Neural crest cell (in vitro differentiated cells): ENCODE measurements at places on chromosomes 3 and 15.

- DNase-seq, result no peak
These were observed 9.7 kb upstream of the DAG1 start for GRCh38 chr3:49460188-49460890.

- peak; percentile 61 for DNase-seq
These were observed 204.9 kb downstream of the CNTN4 start for GRCh38 chr3:2303566-2303965.

- no peak for DNase-seq
These were observed 294.2 kb upstream of the SEMA6D start for GRCh38 chr15:47422881-47423665.

DNA sequence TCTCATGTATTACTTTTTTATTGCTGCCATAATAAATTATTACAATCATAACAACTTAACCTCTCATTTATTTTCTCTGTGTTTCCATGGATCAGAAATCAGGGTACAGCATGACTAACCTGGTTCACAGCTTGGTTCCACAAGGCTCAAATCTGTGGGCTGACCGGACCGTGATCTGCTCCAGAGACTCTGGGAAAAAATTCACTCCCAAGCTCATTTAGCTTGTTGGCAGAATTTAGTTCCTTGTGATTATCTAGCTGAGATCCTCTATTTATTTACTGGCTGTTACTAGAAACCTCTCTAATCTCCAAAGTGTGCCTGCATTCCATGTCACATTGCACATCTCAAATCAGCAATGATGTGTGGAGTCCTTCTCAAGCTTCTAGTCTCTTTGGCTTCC, 386.6 kb downstream of the DIPK2A start:
- no peak for DNase-seq

- DNase-seq, result no peak
These were observed 368.6 kb upstream of the MCTP2 start for GRCh38 chr15:93862791-93863190.
